NCI-H2171 (cell line): ENCODE measurements at places on chromosomes 3 and 15.

- DNase-seq: no peak
Measured at GRCh38 chr3:30286811-30287210, 319.6 kb upstream of the TGFBR2 start.

GRCh38 chr15:100337096-100338044 is 4.4 kb downstream of the ADAMTS17 start:
- no peak for DNase-seq

DNA sequence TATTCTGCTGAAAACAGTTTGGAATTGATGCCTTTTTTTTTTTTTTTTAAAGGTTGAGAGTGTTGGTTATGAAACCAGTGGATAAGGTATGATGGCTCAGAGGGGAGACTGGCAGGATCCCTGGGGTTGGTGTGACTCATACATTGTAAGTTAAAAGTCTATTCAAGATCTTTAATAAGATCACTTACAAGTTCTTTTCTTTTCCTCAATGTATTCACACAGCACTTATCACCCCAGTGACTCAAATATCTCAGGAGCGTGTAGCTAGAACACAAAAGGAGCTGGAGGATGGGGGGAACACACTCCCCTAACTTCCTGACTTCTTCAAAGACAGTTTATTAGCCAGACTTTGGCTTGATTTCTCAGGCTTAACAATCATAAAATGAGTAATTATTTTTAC is 285.3 kb downstream of the SV2B start:
- no peak for DNase-seq

- DNase-seq: no peak
Measured at GRCh38 chr15:31268108-31268501, 58.5 kb upstream of the KLF13 start.

- DNase-seq: no peak
Measured at GRCh38 chr15:65804252-65804931, 12.3 kb upstream of the DENND4A start.
